ENCODE measurements at places on chromosomes 5 and 9.

- DNase-seq, result no peak
These were observed 34.7 kb upstream of the IDNK start for GRCh38 chr9:83588256-83588655.

- no peak for DNase-seq
These were observed 9.5 kb downstream of the SHC3 start for GRCh38 chr9:89168901-89169813.

GRCh38 chr9:84301851-84302250 lies 38.7 kb downstream of the SLC28A3 start:
- DNase-seq, result no peak

GRCh38 chr5:71701407-71701806 lies 17.7 kb upstream of the CARTPT start:
- DNase-seq, result no peak

DNA sequence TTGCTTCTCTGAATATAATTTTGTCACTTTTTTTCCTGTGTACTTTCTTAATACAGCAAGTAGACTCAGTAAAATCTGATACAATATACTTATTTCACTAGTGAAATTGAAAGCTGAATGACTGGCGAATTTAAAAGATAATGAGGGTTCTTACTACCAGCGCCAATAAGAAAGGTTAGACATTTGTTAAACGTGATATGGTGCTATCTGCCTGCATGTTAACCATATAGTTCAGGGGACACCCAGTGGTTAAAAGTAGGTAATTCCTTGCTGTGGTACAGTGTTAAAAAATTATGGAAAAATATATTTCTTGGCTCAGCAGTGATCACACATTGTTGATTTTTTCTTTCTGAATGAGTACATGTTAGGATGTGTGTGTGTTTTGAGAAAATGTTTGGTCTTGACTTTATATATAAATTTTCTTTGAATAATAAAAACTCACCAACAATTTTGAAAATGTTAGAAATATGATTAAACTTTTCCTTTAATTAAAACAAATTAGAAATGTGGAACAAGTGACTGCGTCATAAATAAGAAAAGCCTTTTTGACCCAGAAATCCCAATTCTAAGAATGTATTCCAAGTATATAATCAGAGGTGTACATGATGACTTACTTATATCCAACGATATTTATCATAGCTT lies 25.8 kb downstream of the CAST start:
- DNase-seq, result peak; percentile 43

DNA sequence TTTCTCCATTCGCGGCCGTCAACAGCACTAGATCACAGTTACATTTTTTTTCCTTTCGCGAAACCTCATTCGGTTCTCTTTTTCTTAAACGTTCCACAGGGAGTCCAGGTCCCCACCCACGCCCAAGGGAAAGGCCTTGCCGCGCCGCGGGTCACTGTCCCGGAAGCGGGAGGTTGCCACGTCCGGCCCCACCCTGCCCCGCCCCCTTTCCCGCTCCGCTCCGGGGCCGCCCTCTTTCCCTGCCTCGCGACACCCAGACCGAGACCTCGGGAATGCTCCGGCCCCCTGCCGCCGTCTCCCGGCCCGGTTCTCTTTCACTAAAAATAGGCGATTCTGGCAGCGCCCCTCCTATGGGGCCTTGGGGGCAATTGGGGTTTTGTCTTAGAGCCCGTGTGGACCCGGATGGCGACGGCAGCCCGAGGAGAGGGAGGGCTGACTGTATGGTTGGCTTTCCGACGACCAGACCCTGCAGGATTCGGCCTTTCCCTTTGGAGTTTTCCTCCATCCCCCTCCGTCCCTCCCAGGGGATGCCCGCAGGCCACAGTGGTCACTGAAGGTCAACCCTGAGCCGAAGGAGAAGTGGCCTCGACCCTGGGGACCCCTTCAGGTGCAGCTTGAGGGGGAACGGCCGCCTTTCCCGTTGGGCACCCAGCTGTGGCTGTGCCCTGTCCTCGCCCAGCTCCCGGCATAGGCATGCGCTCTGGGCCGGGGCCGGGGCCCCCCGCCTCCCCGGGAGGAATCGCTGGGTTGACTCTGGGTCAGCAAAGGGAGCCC lies 2.8 kb upstream of the RACK1 start:
- peak; percentile 72 for DNase-seq

GRCh38 chr5:107783551-107783950 lies 112.8 kb upstream of the EFNA5 start:
- DNase-seq, result no peak

DNA sequence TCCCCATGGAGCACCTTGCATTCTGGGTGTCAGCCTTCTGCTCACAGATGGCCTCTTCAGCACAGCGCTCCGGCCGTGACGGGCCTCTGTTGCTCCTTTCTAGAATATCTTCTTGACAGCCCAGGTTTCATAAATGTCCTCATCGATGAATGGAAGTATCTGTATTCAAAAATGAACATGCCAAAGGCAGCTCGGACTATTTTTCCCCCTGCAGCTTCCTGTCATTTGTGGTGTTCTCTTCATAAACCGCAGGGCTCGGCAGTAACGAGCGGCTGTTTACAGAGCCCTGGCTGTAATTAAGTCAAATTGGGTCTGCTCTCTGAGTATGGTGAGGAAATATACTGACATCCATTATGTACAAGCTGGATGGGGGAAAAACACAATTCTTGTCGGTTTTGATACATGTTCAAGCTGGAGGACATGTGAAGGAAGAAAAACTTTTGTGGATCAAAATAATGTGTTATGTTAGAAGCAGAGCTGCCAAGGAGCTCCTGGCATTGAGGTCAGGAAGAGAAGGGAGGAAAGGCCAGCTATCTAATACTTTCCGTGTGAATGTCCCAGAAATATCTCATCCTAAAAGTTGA lies 154.1 kb upstream of the CD180 start:
- peak; percentile 26 for DNase-seq

- peak; percentile 81 for DNase-seq
These were observed 6.9 kb upstream of the NDUFB6 start for GRCh38 chr9:32579706-32580331.

Measured in CD4-positive, alpha-beta T cell treated with Interleukin-12 subunit alpha and Interleukin-12 subunit beta, for 1 hour (primary cell).